ENCODE measurements at places on chromosomes 12 and 14. TPM values are rescaled to one million over a fixed set of nuclear protein-coding genes. Genes with fewer than 3 reads are reported as not detected.

Gene POTEM
- not detected for total RNA-seq

- no peak overlapping the region for H3K27ac ChIP-seq
- no peak for DNase-seq
- H3K4me1 ChIP-seq: peaks cover 3% of the 10 kb centered on the region
- H3K36me3 ChIP-seq: peaks cover 31% of the 10 kb centered on the region
- H3K4me3 ChIP-seq: no peak overlapping the region
- no peaks in the 10 kb centered on the region for H3K27me3 ChIP-seq
These were observed 201.8 kb upstream of the RGS6 start for GRCh38 chr14:71730471-71730870.

DNA sequence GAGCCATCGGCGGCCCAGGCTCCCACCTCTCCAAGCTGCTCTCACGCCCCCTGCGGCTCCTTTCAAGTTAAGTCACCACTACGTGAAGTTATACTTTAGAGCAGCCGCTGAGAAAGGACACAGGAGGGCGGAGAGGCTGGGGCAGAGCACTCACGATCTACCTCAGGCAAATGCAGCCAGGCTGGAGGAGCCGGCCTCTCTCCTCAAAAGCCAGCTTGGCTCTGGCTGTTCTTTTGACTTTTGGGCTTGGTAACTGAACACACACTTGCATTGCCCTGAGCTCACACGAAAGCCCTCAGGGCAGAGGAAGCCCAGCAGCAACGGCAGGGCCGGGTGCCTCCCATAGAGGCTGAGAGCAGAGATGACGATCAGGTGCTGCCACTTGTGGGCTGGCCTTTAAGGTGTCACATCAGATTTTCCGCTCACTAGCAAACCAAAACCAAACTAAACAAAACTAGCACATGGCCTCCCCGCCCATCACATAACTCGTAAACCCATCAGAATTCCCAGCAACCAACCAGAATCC, 75.2 kb downstream of the PITPNM2 start:
- peaks cover 66% of the 10 kb centered on the region for H3K4me1 ChIP-seq
- DNase-seq: peak; percentile 91
- H3K27me3 ChIP-seq: no peaks in the 10 kb centered on the region

DNA sequence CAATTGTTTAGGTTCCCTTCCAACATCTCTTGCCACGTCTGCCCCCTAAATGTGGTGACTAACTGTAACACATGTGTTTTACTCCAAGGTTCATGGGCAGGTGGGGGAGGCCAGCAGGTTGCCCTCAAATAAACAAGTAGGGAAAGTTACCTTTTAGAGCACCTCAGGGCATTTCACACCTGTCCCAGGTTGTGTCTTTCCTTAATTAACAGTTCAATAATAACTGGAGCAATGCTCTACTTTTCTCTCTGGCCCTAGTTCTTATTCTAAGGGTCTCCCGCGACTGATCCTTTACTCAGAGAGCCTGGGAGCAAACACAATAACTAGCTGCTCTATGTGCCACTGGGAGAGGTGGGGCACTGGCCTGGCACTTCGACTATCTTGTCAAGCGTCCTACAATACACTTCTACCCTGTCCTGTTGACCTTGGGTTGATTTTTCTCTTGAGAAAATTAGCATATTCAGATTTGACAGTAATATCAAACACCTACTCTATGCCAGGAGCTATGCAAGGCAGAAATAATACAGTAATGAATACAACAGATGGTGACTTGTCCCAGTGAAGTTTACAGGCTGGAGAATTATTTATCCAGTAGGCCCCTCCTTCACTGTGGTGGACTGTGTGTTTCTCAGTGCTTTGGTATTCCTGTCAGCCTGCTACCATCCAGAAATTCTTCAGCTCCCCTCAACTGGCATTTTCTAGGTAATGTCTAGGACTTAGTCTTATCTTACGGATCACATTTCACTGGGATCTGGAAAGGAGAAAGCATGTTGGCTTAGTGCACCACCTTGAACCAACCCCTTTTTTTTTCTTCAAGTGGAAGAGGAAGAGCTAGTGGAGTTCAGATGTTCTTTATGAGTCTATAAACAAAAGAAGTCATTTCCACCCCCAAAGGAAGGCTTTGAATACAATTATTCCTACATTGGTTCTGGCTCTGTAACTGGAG, 202.6 kb downstream of the CRADD start:
- H3K27me3 ChIP-seq: no peaks in the 10 kb centered on the region
- H3K27ac ChIP-seq: no peak overlapping the region
- DNase-seq: no peak

GRCh38 chr14:73462815-73463214, 4.5 kb upstream of the NUMB start:
- H3K4me3 ChIP-seq: no peak overlapping the region
- peaks cover 54% of the 10 kb centered on the region for H3K4me1 ChIP-seq
- no peak overlapping the region for H3K27ac ChIP-seq
- no peaks in the 10 kb centered on the region for H3K36me3 ChIP-seq
- no peaks in the 10 kb centered on the region for H3K27me3 ChIP-seq

- peaks cover 2% of the 10 kb centered on the region for H3K4me1 ChIP-seq
- H3K36me3 ChIP-seq: no peaks in the 10 kb centered on the region
- H3K4me3 ChIP-seq: no peak overlapping the region
- DNase-seq: no peak
- peaks cover 26% of the 10 kb centered on the region for H3K27me3 ChIP-seq
- no peak overlapping the region for H3K27ac ChIP-seq
These were observed 36.1 kb upstream of the ANKRD9 start for GRCh38 chr14:102545461-102546265.

- H3K4me1 ChIP-seq: peaks cover 55% of the 10 kb centered on the region
- no peak for DNase-seq
- H3K36me3 ChIP-seq: peaks cover 15% of the 10 kb centered on the region
- peak overlapping the region; percentile 29 for H3K27ac ChIP-seq
- H3K27me3 ChIP-seq: no peaks in the 10 kb centered on the region
- H3K4me3 ChIP-seq: no peak overlapping the region
These were observed 30.4 kb downstream of the FBXO34 start for GRCh38 chr14:55301437-55302121.

Data from activated CD8-positive, alpha-beta T cell treated with anti-CD3 and anti-CD28 coated beads for 36 hours (primary cell).